Activated CD4-positive, alpha-beta T cell treated with anti-CD3 and anti-CD28 coated beads, Interleukin-2, Interleukin-6, amounts not matched to agents 100 ng/mL and 50 ng/mL, durations not matched to agents 16 hours and 8 hours (primary cell): ENCODE measurements at places on chromosomes 6 and 20.

DNA sequence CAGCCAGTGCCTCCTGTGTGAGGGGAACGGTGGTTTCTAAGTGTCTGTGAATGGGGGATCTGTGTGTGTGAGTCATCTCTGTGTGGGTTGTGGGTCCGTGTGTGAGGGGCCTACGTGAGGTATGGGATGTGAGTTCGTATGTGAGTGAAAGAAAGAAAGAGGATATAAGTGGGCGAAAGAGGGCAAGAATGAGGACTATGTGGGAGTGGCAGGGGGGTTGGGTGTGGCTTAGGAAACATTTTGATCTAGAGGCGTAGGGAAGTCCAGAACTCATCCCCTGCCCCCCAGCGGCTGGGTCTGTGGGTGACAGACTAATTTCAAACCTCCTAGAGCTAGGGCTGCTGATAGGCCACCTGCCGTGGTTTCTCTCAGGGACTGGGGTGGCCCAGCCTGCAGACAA, 35.5 kb downstream of the DHX35 start:
- DNase-seq = peak; percentile 87

DNA sequence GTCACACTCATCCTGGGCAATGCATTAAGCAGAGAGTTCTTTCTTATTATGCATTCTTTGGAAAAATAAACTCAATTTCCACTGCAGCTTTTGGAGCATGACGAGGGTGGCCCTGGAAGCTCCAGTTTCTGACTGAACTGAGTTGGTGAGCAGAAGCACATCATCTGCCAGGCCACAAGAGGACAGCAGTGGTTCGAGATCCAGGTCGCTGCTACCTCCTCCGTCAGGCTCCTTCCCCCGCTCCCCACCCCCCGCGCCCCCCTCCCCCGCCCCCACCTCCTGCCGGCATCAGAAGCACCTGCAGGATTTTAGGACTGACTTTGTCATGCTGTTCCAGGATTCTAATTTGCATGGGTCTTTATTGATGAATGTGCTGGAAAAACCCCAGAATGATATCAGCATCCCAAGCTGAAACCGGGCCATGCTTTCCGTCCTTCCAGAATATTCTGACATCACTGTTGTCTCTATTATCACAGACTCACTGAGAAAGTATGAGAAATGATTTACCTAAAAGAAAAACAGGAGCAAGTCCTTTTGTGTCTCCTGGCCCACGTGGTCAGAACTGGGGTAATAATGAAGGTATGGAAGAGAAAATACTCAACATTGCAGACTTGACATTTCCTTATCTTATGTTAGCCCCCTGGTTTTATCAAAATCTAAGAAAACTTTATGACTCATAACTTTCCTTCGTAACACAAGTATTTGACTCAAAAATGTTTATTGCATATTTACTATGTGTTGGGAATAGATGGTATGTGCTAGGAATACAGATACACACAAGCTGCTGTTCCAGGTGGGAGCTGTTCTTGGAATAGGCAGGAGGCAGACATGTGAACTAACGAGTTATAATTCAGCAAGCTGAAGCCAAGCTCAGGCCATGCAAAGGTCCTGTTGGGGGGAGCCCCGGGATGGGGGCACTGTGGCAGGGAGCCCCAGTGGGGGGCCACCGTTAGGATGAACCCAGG, 220.2 kb upstream of the EXOC2 start:
- DNase-seq = no peak

DNA sequence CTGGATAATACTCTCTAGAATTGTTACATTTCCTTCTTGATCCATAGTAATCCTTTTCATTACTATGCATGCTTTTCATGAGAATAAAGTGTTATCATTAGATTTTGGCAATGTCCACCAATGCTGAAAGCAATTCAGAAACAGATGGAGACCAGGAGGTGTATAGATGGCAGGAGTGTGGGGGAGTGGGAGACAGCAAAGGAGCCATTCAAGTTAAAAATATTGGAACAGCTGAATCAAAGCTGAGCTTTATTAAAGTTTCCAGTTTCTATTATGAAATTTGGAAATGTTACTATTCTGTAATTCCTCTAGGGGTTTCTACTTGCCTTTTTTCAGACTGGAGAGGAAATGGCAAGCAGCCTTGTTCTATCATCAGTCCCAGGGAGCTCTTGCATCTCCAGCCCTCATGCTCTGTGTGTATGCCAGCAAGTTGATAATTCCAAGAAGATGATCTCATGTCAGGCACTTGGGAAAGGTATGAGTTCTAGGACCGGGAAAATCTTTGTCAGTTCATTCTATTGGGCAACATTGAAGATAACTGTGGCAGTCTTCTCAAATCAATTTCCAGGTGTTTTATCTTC, 228.0 kb downstream of the CD109 start:
- no peak for DNase-seq

DNA sequence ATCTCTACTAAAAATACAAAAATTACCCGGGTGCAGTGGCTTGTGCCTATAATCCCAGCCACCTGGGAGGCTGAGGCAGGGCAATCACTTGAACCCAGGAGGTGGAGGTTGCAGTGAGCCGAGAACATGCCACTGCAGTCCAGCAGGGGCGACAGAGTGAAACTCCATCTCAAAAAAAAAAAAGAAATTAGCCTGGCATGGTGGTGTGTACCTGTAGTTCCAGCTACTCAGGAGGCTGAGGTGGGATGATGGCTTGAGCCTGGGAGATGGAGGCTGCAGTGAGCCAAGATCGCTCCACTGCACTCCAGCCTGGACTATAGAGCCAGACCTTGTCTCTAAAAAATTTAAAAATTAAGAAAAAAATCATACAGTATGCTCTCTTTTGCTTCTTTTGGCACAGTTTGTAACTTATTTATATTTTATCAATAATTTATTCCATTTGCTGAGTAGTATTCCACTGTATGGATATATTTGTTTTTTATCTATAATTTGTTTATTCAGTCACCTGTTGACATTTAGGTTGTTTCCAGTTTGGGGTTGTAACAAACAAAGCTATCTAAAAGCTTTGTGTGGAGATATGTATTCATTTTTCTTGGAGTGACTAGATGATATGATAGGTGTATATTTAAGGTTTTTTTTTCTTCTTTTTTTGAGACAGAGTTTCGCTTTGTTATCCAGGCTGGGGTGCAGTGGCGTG, 8.0 kb upstream of the MYBL2 start:
- DNase-seq = no peak

DNA sequence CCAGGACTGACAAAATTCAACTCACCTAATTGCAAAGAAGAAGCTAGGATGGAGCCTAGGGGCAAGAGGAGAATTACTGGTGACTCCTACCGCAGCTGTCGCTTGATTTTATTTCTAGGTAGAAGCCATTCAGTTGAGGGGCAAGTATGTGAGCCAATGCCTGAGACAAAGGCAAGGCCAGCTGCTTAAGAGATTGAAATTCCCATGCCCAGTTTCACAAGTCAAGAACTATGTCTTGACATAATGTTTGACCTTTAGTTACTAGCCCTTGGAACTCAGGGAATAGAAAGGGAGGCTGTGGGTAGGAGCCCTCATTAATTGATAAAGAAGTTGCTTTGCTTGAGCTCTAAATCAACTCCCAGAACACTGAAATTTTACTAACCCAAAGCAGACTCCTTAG, 54.0 kb downstream of the GPR63 start:
- DNase-seq = no peak

- peak; percentile 20 for DNase-seq
Measured at GRCh38 chr20:2217857-2218539, 77.8 kb upstream of the TGM3 start.

DNA sequence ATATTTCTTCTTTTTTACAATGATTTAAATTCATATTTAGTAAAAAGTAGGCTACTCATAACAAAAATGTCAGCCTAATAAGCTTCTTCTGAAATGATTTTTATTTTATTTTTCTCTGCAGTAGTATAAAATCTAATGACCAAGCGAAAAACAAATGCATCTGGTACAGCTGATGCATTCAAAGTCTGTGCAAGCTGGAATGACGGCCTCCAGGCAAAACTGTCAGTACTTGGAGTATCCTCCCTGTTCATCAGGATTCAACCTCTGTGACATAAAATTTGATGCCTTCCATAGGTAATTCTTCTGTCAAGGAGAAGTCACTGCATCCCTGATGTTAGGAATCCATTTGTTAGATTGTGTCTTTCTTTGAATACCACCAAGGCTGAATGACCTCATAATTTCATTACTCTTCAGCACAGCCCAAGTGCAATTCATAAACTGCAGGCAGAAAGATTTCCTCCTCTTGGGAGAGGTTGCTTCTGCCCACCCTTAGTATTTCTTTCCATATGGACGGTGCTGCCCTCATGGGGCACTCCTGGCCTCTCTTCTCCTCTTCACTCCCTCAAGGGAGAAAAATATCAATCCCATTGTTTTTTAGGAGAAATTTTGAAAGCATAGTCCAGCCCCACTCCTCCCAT, 146.4 kb upstream of the STXBP5 start:
- DNase-seq = no peak

- DNase-seq = no peak
Measured at GRCh38 chr6:39421383-39422225, 99.1 kb upstream of the KCNK16 start.

DNA sequence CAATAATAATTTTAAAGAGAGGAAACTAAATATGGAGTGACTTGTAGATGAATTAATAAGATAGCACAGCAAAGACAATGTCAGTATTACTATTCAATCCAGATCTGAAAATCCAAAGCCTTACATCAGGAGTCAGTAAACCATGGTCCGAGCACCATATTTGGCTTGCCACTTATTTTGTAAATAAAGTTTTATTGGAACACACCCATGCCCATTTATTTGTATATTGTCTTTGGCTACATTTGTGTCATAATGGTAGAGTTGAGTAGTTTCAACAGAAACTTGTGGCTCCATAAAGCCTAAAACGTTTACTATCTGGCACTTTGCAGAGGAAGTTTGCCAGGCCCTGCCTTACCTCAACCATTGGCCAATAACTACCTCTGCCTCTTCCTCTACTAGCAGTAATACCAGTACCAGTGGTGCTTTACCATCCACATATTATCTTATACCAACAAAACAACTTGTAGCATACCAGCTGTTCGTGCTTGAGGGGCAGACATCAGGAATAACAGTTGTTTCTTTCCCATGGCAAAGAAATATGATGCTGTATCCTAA, 51.8 kb upstream of the SYNJ2 start:
- DNase-seq = peak; percentile 6

DNA sequence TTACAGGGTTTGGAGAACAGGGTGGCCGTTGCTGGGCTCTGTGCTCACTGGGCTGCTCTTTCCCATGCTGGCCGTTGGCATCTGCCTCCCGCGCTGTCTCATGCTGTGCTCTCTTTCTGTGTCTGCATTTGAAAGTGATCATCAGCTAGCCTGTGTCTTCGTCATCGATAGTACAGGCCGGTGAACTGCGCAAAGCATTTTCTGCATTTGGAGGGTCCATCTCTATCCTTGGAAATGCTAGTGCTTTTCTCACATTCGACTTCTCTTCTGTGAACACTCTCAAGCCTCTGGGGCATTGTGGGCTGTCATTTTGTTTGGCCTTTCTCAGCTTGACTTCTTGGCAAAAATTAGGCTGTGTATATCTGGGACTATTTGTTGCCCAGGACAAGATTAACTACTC, 6.8 kb upstream of the SNHG17 start:
- no peak for DNase-seq

- peak; percentile 72 for DNase-seq
Measured at GRCh38 chr6:37141281-37142049, 28.5 kb upstream of the PIM1 start.

DNA sequence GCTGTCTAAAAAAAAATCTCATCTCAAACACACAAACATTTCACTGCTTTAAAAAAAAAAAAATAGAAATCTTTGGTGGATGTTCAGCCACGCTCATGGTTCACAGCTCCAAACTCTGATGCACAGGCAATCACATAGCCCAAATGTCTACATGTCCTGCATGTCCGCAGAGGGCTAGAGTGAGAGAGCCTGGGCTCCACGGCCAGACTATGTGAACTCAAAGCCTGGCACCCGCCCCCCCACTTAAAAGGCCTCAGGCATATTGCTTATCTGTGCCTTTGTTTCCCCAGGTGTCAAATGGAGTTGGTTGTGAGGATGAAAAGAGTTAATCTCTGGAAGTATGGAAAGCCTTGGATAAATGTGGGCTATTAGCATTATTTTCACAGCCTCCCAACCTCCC, 10.5 kb upstream of the PTGIS start:
- DNase-seq = no peak

DNA sequence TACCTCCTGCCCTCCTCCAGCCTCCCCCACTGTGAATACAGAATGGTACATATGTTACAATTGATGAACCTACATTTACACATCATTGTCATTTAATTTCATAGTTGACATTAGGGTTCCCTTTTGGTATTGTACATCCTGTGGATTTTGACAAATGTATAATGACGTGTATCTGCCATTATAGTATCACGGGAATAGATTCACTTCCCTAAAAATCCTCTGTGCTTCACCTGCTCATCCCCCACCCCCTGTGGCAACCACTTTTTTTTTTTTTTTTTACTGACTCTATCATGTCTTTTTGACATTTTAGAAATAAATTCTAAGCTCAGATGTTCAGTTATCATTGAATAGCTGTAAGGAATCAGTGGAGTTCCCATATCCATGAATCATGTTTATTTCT, 30.4 kb downstream of the HECA start:
- no peak for DNase-seq

- no peak for DNase-seq
Measured at GRCh38 chr6:13554929-13555333, 19.5 kb upstream of the SIRT5 start.

DNA sequence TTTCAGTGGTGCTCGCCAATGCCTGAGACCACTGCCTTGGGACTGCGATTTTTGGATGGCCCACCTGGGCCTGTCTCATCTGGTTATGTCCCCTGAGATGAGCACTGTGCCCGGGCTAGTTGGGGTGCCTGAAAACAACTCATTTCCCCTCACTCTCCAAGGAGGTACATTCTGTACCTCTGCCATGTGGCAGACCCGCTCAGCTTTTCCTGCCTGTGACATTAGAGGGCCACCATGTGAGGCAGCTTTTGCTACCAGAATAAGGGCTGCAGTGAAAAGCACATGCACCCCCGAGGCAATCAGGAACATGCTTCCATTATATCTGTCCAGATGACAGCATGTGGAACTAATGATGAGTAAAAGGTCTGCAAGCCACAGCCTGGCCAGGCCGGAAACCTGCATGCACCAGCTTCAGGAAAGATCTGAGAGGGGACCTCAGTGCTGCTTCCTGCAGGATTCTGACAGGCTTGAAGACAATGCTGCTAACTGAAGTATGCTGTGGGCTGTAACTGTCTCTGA, 11.3 kb upstream of the SRSF6 start:
- DNase-seq = no peak

GRCh38 chr6:43896329-43897255, 126.6 kb downstream of the VEGFA start:
- no peak for DNase-seq

DNA sequence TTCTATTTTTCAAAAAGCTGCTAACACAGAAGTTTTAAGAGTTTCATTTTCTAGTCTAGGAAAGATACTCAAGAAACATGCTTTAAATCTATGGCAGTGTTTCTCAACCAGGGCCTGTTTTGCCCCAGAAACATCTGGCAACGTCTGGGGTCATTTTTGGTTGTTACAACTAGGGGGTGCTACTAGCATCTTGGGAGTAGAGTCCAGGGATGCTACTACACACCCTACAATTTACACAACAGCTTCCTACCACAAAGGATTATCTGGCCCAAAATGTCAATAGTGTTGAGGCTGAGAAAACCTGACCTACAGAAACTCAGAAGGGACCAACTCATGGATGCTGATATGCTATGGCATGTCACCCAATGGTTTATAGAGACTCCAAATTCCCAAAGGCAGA, 24.4 kb downstream of the SERAC1 start:
- peak; percentile 43 for DNase-seq
